ENCODE measurements at places on chromosomes 7 and 10.

- H3K27ac ChIP-seq, result no peak overlapping the region
- H3K4me1 ChIP-seq, result peaks cover 7% of the 10 kb centered on the region
- no peaks in the 10 kb centered on the region for H3K36me3 ChIP-seq
- H3K4me3 ChIP-seq, result no peak overlapping the region
- H3K27me3 ChIP-seq, result peaks cover 20% of the 10 kb centered on the region
- no peak for DNase-seq
These were observed 13.1 kb downstream of the PLCE1 start for GRCh38 chr10:94006591-94007550.

DNA sequence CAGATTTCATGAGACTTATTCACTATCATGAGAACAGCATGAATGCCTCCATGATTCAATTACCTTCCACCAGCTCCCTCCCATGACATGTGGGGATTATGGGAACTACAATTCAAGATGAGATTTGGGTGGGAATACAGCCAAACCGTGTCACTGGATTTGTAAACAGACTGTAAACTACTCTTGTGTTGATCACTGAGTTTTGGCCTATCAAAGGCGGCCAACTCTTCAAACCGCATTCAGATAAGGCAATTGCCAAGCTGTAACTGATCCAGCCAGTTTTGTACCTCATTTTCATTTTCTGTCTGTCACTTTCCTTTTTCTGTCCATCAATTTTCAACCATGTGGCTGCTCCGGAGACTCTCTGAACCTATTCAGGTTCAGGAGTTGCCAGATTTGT, 27.2 kb upstream of the PAPSS2 start:
- DNase-seq, result no peak
- H3K27me3 ChIP-seq, result peaks cover 7% of the 10 kb centered on the region
- no peaks in the 10 kb centered on the region for H3K4me1 ChIP-seq
- no peak overlapping the region for H3K27ac ChIP-seq
- no peak overlapping the region for H3K4me3 ChIP-seq

DNA sequence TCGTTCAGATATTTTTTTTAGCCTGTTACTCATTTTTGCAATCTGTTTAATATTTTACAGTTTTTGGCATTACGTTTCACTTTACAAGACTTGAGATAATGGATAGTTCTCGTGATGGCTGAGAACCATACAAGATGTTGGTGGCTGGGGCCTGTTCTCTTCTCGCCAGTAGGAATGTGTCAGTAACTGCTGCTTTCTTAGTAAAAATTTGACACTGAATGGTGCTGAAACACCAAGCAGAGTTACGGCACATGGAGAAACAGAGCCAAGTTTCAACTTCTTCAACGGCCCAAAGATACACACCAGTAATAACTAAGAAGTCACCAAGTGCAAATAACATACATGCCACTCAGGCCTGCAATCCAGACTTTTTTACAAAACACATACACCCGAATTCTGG, 130.4 kb downstream of the NRP1 start:
- H3K36me3 ChIP-seq, result peaks cover 90% of the 10 kb centered on the region
- H3K27ac ChIP-seq, result peak overlapping the region; percentile 66
- H3K4me3 ChIP-seq, result no peak overlapping the region
- H3K27me3 ChIP-seq, result no peaks in the 10 kb centered on the region
- DNase-seq, result no peak
- peaks cover 1% of the 10 kb centered on the region for H3K4me1 ChIP-seq

DNA sequence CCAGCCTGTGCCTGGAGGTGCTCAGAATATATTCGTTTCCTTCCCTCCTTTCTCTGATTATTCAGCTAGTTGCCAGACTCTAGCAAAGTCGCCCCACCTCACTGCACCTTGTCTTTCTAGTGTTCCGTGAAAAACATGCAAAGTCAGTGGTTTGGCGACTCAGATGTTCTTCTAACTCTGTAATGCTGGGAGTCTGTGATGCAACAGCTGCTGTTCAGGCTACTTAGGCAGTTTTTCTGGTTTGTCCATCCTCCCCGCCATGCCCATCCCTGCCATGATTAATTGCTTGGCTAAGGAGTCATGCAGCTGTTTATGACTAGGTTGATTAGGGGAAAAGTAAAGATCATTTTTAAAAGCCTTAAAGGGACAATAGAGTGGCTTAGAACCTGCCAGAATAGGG, 99.4 kb downstream of the MTPN start:
- no peak overlapping the region for H3K27ac ChIP-seq
- peaks cover 5% of the 10 kb centered on the region for H3K36me3 ChIP-seq
- DNase-seq, result no peak
- H3K4me3 ChIP-seq, result no peak overlapping the region

DNA sequence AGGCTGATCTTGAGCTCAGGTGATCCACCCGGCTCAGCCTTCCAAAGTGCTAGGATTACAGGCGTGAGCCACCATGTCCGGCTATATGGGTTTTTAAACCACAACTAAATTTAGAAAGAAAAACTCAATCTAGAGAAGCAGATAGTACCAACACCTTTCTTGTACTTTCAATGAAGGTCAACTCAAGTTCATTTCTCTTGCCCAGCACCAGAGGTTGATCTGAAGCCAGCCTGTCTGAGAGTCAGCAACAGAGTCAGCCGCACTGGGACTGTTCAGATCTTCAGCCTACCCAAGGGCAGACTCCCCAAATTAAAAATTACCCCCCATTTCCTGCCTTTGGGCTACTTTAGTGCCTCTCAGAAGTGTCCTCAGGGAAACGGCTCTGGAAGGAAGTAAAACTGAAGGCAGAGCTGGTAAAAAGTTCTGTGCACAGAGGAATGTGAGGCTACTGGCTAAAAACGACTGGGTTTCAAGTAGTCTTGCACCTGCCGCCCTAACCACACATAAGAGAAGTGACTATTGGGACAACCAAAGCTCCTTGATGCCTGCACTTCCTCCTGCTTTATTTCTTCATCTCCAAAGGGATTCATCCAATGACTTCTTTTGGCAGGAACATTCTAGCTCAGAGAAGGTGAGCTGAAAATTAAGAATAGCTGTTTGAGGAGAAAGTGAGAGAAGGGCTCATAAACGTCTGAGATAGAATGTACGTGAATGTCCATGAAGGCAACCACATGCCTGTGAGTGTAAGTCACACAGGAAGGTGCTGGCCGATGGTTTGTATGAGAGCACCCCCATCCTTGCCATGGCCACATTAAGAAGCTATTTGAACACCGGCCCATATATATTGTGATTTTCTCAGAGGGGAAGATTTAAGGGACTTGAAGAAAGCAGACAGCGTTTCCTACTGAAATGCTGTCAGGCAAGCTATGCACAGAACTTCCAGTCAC, 142.4 kb upstream of the PRR15 start:
- DNase-seq, result no peak
- H3K36me3 ChIP-seq, result no peaks in the 10 kb centered on the region
- peaks cover 5% of the 10 kb centered on the region for H3K27me3 ChIP-seq
- no peak overlapping the region for H3K27ac ChIP-seq
- peaks cover 5% of the 10 kb centered on the region for H3K4me1 ChIP-seq

- H3K4me3 ChIP-seq, result no peak overlapping the region
- no peak for DNase-seq
- H3K27me3 ChIP-seq, result peaks cover 48% of the 10 kb centered on the region
- peaks cover 10% of the 10 kb centered on the region for H3K4me1 ChIP-seq
These were observed 29.6 kb downstream of the CHAT start for GRCh38 chr10:49643241-49644034.

DNA sequence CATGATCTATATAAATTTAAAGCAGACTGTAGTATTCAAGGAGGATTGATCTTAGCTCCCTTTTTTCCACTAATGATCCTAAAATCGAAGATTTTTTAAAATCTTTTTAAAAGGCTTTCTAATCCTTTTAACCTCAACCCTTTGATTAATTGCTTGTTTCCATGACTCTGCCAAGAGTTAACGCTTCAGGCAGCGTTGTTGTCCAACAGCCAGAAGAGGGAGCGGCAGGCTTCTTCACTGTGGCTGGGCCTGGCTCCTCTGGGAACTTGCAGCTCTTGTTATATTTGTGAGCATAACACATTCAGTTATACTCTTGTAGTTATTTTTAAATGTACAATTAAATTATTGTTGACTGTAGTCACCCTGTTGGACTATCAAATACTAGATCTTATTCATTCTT, 26.3 kb downstream of the CRCP start:
- peaks cover 3% of the 10 kb centered on the region for H3K27me3 ChIP-seq
- peaks cover 54% of the 10 kb centered on the region for H3K36me3 ChIP-seq
- H3K27ac ChIP-seq, result peak overlapping the region; percentile 68
- peaks cover 23% of the 10 kb centered on the region for H3K4me1 ChIP-seq

DNA sequence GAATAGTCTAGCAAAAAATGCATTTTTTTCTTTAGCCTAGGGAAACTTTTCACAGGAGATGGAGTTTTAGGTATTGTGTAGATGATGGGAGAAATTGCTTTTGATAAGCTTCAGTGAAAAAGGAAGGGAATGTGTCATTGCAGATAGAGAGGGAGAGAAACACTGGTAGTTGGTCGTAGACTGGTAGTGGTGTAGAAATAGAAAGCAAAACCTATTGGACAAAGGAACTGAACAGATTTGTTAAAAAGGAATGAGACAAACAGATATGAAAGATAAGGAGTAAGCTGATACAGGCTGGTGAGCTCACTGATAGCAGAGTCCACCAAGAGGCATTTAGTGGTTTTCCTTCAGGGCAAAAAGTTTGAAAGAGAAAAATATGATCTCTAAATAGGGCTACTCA, 94.3 kb downstream of the ZEB1 start:
- peaks cover 25% of the 10 kb centered on the region for H3K36me3 ChIP-seq
- H3K27me3 ChIP-seq, result no peaks in the 10 kb centered on the region
- H3K4me1 ChIP-seq, result no peaks in the 10 kb centered on the region
- no peak overlapping the region for H3K27ac ChIP-seq

- H3K4me1 ChIP-seq, result peaks cover 5% of the 10 kb centered on the region
- no peak overlapping the region for H3K4me3 ChIP-seq
- peaks cover 30% of the 10 kb centered on the region for H3K36me3 ChIP-seq
- H3K27me3 ChIP-seq, result no peaks in the 10 kb centered on the region
- H3K27ac ChIP-seq, result no peak overlapping the region
These were observed 6.1 kb downstream of the ZNF853 start for GRCh38 chr7:6621195-6622133.

DNA sequence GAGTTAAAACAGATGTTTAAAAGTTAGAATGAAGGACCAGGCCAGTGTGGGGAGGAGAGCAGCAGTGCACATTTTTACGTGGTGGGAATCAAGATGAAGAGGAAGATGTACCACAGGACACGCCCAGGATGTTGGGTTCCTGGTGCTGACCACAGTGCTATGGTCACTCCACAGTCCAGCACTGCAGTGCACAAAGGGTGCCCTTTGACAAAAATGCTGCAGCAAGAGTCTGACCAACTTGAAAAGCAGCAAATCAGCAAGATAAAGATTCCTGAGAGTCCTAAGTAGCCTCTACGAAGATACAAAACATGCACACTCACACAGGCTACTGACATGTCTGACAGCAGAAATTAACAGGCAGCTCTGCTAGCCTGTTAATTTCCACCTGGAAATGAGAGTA, 107.1 kb downstream of the PIP4K2A start:
- H3K4me1 ChIP-seq, result peaks cover 72% of the 10 kb centered on the region
- H3K36me3 ChIP-seq, result peaks cover 49% of the 10 kb centered on the region
- peaks cover 4% of the 10 kb centered on the region for H3K27me3 ChIP-seq

- no peak overlapping the region for H3K4me3 ChIP-seq
- peaks cover 36% of the 10 kb centered on the region for H3K4me1 ChIP-seq
- H3K36me3 ChIP-seq, result no peaks in the 10 kb centered on the region
- DNase-seq, result no peak
- peak overlapping the region; percentile 82 for H3K27ac ChIP-seq
These were observed 92.2 kb downstream of the EGFR start for GRCh38 chr7:55110993-55111361.

DNA sequence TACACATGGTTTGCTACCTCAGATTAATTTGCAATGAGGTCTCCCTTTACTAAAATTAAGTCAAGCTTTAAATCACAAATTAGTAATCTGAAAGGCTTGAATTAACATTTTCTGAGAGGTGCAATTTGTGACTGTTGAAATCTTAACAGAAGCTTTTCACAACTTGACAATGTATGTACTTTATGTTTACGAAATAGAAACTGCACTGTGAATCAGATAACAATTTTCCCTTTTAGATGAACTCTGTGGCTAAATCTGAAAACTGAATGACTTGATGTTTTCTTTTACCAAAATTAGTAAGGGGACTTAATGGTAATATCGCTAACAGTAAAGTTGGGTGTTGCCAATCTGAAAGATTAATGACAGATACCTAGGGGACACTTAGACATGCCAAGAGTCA, 197.6 kb downstream of the RAPGEF5 start:
- no peaks in the 10 kb centered on the region for H3K27me3 ChIP-seq
- H3K36me3 ChIP-seq, result peaks cover 9% of the 10 kb centered on the region
- H3K4me1 ChIP-seq, result peaks cover 3% of the 10 kb centered on the region
- H3K27ac ChIP-seq, result no peak overlapping the region

DNA sequence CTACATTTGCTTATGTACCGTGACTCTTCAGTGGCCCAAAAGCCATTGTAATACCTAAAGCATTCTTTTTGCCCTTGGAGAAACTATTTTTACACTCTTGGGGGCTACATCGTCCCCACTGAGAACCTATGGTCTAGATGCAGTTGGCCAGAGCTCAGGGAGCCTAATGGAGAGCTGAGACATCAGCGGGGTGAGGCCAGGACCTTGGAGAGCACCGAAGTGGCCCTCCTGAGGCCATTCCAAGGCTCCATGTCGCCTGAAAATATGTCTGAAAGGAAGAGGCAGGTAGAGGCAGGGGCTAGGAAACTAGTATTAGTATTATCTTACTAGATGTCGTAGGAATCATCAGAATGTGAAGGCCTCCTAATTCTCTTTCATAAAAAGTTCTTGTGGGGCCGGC, 4.9 kb downstream of the PKD2L1 start:
- no peaks in the 10 kb centered on the region for H3K36me3 ChIP-seq
- H3K27ac ChIP-seq, result no peak overlapping the region
- DNase-seq, result peak; percentile 76
- peaks cover 60% of the 10 kb centered on the region for H3K27me3 ChIP-seq

GRCh38 chr7:21146642-21147423, 281.1 kb upstream of the SP4 start:
- DNase-seq, result peak; percentile 18
- peaks cover 2% of the 10 kb centered on the region for H3K27me3 ChIP-seq
- peaks cover 13% of the 10 kb centered on the region for H3K4me1 ChIP-seq

- H3K4me3 ChIP-seq, result no peak overlapping the region
- H3K36me3 ChIP-seq, result no peaks in the 10 kb centered on the region
- no peak for DNase-seq
- no peak overlapping the region for H3K27ac ChIP-seq
- peaks cover 4% of the 10 kb centered on the region for H3K4me1 ChIP-seq
These were observed 449.9 kb downstream of the POM121L12 start for GRCh38 chr7:53485354-53485753.

- peaks cover 5% of the 10 kb centered on the region for H3K4me1 ChIP-seq
- H3K4me3 ChIP-seq, result no peak overlapping the region
- no peak for DNase-seq
- H3K27ac ChIP-seq, result no peak overlapping the region
- H3K36me3 ChIP-seq, result no peaks in the 10 kb centered on the region
These were observed 281.1 kb downstream of the ELFN1 start for GRCh38 chr7:1951159-1951536.

GRCh38 chr10:75592791-75593643, 161.6 kb downstream of the LRMDA start:
- H3K4me1 ChIP-seq, result peaks cover 68% of the 10 kb centered on the region
- H3K36me3 ChIP-seq, result no peaks in the 10 kb centered on the region
- no peak for DNase-seq

DNA sequence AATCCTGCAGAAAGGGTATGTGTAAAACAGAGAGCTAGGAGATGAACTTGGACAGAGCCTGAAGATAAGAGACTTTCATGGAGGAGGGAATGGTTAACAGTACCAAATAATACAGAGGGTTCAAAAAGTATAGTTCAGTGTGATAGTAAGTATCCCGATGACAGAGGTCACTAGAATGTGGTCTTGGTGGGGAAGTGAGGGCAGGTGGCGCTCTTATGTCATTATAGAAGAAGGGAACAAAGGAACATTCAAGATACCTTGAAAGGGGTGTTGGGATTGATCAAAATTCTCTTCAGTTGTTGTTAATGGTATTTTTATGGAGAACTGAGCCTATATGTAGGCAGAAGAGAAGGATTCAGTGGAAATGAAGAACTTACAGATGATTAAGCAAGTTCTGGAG, 312.5 kb downstream of the SUGCT start:
- no peak for DNase-seq
- no peaks in the 10 kb centered on the region for H3K27me3 ChIP-seq
- H3K27ac ChIP-seq, result no peak overlapping the region
- H3K4me3 ChIP-seq, result no peak overlapping the region
- no peaks in the 10 kb centered on the region for H3K36me3 ChIP-seq

All from nephron progenitor cell (in vitro differentiated cells).